ENCODE measurements at places on chromosomes 3 and 15. TPM values are rescaled to one million over a fixed set of nuclear protein-coding genes. Genes with fewer than 3 reads are reported as not detected.

- DNase-seq: no peak
These were observed 101.2 kb downstream of the WDR72 start for GRCh38 chr15:53658255-53658654.

DNA sequence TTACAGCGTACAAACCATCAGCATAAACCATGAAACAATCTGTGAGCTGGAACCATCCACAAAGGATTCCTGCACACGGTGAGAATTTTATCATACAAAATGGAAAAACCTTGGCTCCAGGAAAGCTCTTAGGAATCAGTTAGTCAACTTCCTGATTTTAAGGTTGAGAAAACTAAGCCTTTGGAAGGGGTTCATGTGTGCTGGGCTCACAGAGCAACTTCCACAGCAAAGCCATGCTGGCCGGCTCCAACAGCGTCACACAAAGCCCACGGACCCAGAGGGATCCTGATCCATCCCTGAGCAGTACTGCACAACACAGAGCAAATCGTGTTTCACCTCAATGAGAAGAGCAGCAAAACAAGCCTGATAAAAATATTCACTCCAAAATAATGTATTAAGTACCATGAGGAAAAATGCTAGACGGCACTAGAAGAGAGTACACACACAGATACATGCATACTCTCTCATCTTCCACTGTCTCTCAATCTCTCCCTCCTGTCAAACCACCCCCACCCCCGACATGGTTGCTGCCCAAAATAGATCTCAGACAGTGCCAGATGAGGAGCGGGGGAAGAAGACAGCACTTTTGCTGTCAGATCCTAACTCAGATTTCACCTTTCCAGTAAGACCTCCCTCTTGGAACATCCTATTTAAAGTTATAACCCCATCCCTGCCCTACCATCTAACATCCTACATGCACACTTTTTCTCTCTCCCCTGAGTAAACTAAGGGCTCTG is 58.6 kb downstream of the MB21D2 start:
- no peak for DNase-seq

- DNase-seq: no peak
These were observed 11.4 kb upstream of the STAB1 start for GRCh38 chr3:52483577-52484381.

DNA sequence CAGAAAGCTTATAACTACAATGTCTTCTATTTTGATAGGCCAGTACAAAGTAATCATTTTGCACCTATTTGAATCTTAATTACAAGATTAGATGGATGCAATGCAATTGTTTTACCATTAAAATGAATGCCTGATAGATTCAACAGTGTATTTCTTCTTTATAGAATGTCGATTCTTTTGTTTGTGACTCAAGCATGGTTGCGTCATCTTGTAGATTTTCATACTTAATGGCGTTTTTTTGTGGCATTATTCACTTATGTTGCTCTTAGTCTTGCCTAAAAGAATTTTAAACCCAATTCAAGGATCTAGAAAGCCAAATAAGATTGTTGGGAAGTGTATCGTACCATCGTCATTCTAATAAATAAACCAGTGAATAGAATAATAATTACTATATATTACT is 21.4 kb downstream of the ZBTB38 start:
- DNase-seq: no peak

DNA sequence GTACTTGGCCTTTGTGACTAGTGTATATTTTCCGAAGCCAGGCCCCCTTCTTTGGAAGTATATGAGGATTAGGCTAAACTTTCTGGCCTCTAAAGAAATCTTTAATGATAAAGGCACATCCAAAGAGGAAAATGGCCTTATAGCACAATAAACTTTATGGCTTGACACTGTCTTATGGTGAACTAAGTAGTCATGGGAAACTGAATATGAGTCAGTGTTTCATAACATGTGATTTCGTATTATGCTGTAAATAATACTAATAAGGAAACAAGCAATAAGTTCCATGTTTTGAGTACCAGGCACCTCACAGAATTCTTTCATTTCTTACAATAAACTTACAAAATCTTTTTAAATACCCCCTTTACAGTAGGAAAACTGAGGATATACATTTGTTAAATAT is 8.2 kb downstream of the ZPLD1 start:
- no peak for DNase-seq

DNA sequence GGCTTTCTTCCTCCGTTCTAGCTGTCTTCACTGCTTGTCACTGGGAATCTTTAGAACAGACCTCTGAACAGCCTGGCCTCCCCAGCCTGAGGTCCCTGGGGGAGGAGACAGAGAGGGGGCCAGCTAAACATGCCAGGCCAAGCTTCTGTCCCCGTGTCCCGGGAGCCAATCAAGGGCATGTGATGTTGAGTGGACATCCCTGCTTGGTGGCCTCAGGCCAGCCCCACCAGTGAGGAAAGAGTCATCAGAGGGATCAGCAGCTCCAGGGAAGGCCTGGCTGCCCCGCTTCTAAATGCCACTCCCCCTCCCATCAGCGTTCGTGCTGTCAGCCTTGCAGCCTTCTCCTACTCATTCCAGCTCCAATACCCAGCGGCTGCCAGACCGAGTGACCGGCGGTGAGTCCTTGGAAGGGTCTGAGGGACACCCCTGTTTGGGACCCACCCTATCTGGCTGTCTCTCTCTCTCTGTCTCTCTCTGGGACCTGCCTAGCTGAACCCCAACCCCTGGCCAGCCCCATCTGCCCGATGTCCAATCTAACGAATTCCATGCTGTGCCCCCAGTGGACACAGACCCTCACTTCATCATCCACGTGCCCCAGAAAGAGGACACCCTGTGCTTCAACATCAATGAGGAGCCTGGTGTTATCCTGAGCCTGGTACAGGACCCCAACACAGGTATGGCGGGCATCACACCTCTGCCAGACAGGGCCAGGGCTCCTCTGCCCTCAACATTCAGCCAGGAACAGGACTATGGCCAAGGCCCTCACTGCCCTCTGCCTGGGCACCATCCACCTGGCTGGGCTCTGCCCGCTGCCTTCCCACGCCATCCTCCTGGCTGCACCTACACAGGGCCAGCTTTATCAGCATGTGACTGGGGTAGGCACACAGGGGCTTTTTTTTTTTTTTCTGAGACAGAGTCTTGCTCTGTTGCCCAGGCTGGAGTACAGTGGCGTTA is 6.6 kb upstream of the ITIH3 start:
- DNase-seq: no peak

- no peak for DNase-seq
These were observed 122.6 kb downstream of the ANO10 start for GRCh38 chr3:43499256-43499655.

- no peak for DNase-seq
These were observed 326.2 kb downstream of the CTNNB1 start for GRCh38 chr3:41525303-41526064.

DNA sequence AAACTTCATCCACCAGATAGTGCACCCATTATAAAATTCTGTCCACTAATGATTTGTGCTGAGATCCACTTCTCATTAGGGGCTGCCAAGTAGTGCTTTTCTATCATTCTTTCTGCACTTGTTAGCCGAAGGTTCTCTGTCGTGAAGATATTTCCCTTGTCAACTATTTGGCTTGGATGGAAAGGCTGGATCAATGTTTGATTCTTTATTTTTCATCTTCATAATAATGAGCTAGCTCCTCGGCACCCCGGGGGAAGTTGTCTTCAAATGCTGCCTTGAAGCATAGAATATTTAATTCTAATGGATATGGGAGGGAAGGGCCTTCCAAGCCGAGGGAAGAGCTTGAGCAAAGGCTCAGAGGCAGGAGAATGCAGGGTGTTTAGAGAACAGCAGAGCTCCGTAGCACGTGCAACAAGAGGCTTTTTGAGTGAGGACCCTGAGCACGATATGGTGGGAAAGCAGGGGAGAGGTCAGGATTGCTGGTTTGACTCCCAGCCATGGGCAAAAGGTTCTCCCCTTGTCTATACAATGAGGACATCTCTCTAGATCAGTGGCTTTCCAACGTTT is 16.3 kb upstream of the MUC20 start:
- no peak for DNase-seq

DNA sequence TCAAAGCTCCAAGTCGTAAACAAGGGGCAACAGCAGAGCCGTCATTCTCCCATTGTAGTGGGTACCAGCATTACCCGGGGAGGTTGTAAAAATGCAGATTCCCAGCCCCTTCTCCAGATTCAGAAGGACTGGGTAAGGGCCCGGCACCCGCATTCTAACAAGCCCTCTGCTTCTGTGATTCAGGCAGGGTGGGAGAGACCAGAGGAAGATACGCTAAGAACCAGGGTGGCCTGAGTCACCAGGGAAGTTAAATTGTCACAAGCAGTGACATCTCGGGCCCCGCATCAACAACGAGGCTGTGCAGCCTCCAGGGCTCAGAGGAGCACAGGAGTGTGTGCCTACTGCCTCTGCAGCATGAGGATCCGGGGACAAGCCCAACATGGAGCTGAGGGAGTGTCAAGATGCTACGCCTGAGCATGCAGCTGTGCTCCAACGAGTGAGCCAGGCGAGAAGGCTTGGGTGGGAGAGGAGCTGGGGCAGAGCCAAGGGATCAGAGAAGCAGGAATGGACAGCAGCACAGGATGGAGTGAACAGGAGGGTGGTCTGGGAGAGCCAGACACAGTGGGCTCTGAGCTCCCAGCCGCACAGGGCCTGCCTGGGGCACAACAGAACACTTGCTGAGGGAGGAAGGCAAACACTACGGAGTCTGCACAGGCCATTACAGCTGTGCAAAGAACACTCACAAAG is 68.5 kb downstream of the CPN2 start:
- DNase-seq: no peak

DNA sequence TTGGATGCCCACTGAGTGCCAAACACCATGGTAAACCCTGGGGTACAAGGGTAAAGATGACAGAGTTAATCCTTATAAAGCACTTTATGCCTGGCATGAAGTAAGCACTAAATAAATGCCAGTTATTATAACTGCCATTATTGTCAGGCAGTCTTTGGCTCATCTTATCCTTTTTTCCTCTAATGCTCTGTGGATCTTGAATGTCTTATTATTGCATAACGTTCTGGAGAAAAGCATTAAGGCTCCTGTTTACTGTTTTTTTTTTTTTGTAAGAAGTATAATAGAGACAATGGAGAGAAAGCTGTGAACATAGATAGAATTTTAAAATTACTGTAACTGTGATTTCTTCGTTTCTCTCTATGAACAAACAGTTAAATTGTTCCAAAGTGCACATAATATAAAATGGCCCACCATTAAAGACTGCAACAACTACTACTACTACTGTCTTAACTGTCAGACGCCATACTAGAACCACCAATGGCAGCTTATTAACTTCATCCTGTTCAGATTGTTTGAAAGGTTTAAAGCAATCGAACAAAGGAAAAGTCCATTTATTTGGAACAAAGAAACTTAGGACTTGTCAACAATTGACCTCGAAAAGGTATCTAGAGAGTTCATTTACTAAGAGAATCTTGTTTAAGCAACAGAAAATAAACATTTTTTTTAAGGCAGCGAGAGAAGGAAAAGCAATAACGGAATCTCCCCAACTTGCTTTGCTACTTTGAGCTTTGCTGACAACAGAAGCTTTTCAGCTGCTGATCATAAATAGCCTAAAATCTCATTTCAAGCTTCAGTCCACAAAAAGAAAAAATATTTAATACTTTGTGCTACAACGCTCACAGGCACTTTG is 520.7 kb downstream of the ROBO1 start:
- no peak for DNase-seq

- DNase-seq: no peak
These were observed 51.5 kb downstream of the PDE8A start for GRCh38 chr15:85033148-85033547.

DNA sequence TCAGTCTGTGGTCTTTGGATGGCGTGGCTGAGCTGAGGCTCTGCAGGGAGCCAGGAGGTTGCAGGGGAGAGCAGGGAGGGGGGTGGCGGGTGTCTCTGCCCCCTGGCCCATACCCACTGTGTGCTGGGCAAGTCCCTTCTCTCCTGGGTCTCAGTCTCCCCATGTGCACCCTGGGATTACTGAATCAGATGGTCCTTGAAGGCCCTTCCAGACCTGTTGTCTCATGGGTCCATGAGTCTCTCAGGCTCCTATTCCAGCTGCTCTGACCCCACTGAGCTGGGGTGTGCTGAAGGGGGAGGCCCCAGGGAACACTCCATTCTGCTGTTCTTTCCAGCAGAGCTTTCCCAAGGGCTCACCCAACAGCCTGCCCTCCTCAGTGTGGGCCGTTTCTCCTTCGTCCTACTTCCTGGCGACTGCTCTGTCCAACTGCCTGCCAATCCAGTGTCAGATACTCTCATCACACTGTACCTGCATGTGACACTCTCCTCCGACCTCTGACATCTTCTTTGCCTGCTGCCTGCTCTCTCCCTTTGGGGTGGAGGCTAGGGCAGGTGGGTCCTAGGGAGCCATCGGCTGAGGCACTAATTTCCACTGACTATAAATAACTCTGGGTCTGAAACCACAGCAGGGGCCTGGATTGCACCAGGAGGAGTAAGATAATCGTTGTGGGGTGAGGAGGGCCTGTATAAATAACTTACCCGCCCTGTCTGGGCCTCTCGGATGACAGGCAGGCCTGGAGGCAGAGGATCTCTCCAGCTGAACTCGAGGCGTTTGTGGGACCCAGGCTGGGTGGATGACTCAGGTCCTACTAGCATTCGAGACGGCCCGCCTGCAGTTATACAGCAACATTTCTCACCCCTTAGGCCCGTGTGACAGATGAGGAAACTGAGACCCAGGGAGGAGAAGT is 67.1 kb downstream of the ATP2B2 start:
- DNase-seq: no peak

GRCh38 chr3:28700728-28701127 is 352.1 kb upstream of the AZI2 start:
- DNase-seq: no peak

DNA sequence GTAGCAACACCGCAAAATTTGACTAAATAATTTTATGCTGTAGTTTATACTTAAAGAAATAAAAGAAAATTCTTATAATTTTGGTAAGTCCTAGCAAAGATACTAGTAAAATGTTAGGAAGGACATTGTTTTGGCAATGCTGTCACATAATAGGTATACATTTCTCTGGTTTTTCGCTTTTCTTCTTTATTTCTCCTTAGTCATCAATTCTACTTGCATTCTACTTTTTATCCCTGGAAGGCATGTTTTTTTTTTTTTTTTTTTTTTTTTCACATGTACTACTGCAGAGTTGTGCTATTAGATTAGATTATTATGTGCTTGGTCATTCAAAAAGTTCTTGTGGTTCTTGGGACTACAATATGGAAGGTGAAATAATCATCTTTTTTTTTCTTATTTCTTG is 1421.2 kb downstream of the SI start:
- no peak for DNase-seq

DNA sequence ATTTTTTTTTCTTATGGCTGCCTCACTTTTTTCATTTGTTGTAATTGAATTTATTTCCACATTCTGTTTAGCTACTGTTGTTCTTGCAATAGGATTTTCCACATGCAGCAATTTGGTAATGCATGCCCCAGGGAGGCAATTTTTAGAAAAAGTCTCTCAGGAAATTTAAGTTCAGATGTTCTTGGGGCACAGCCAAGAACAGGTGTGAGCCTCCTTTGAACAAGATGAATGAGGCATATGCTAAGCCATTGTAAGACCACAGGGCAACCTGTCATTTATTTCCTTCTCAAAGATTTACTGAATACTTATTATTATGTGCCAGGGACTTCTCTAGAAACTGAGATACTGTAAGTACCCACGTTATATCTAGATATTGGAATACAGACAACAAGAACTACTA is 549.5 kb downstream of the DIPK2A start:
- no peak for DNase-seq

- DNase-seq: no peak
These were observed 419.9 kb upstream of the RARB start for GRCh38 chr3:25007974-25008658.

The CHST13 gene
- total RNA-seq: not detected

The OPA1 gene
- total RNA-seq: 67.2 TPM

The SUSD5 gene
- total RNA-seq: 3.9 TPM

The C3orf70 gene
- 1.4 TPM for total RNA-seq

The TMEM45A gene
- total RNA-seq: 7.6 TPM

The AADACL2 gene
- total RNA-seq: not detected

The SCN11A gene
- total RNA-seq: 0.69 TPM

The WDR49 gene
- total RNA-seq: 1.8 TPM

The PARP15 gene
- total RNA-seq: 0.36 TPM
